ENCODE measurements at places on chromosomes 3 and 15.

GRCh38 chr3:111568911-111569310 lies 26.2 kb downstream of the ZBED2 start:
- no peak for DNase-seq

DNA sequence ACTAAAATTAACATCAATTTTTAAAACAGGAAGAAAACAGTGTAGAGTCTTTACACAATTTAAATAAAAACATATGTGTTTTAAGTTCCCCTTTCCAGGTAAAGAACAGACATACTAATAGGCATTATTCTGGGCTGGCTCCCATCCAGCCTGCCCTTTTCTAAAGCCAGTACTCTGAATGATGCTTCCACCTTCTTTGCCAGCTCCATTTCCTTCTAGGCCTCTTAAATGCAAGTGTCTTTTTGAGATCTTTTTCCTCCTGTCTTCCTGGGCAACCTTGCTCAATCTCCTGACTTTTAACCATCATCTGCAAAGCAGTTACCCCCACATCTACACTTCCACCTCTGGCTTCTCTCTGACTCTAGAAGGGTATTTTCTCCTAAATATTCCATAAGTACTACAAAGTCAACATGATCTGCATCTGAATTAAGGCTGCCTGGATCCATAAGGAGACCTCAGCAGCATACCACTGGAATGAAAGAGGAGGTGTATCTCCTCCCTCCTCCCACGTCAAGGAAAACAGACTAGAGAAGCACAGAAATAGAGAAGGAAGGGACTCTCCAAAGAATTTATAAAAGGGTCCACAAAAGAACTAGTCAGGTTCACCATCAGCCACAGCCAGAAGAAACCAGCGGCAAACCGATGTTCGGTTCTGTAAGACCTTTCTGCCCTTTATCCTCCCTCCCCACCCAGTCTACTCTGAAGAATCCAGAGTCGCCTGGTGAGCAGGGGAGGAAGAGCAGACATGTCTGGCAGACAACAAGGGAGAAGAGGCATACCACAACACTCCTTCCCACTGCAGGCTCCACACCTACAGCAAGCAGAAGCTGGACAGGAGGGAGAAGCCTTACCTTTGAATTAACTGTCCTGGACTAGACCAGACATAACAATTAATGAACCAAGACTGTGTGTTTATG lies 47.1 kb downstream of the GOLIM4 start:
- no peak for DNase-seq

DNA sequence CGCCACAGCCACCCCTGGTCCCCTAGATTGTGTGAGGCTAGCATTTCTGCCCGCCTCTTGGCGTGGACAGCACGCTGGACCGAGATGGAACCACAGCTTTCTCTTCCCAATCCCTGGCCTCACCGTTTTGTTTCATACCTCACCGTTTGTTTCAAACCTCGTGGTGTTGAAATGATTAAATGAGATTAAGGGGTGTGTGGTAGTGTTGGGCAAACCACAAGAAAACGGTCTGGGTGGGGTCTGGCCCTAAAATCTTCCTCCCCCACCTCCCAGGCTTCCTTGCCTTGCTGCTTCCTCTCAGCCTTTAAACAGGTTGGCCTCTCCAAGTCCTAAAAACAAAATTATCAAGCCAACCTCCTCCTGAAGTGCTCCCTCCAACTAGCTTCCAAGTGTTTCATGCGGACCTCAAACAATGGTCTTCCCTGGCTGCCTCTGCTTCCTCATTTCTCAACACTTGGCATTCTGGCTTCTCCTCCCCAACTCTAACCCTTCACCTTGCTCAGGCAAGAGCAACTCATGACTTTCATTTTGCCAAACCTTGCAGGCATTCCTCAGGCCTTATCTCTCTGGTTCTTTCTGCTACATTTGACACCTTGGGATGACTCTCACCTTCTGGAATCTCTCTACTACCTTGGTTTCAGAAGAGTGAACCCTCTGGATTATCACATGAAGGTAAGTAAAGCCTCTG lies 1.4 kb upstream of the ATP13A3 start:
- no peak for DNase-seq

DNA sequence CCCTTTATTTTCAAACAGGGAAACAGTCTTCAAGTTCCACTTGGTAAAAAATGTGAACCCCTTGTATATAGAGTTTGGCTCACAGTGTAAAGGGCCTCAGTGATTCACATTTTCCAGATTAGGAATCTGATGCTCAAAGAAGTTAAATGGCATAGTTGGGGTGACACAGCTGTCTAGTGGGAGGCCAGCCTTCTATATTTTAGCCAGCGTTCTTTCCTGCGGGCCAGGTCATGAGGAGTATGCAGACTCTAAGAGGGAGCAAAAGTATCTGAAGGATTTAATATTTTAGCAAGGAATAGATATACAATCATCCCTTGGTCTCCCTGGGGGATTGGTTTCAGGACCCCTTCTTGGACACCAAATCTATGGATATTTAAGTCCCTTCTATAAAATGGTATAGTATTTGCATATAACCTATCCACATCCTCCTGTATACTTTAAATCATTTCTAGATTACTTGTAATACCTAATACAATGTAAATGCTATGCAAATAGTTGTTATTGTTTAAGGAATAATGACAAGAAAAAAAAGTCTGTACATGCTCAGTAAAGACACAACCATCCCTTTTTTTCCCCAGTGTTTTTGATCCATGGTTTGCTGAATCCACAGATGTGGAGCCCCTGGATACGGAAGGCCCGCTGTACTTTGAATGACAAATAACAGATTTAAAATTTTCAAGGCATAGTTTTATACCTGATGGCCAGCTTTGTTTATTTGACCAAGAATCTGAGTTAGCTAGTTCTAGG lies 7.0 kb downstream of the B2M start:
- DNase-seq = no peak

DNA sequence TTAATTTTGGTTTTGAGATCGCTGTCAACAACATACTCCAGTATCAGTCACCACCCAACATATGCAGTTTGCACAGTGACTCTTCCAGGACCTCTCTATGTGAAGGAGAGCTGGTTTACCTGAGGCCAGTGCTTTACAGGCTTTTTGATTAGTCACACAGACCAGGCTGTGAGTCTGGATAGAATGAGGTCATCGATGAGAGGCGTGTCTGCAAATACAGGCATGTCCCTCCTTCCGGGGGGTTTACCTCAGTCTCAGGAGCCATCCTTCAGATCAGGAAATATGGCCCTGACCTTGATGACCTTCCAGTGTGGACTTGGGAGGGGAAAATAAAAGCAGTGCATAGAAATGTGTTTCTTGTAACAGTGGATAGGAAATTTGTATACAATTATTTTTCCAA lies 46.9 kb downstream of the KBTBD12 start:
- DNase-seq = no peak

DNA sequence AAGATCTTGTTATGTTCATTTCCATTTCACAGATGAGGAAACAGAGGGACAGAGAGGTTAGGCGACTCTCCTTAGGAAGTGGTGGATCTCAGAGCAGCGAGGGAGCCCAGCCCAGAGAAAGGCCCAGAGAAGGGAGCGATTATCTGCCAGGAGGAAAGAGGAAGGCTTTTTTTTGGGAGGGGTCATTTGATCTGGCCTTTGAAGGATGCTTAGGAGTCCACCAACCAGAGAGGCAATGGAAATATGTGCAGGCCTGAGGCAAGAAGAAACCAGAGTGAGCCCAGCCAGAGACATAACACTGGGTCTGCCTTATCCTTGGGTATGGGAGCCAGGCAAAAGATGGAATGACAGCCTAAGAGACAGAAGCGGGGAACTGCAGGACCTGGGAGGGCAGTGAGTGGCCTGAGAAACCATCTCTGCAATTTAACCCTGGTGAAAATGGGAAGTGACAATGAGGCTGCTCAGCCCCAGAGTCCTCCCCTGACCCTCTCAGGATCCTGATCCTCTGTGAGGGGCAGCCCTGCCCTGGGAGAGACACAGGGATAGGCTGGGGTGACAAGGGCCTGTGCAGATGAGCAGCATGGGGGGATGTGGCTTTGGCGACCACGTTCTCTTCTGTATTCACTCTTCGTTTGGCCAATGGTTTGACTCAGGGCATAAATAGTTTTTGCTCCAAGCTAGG lies 163.2 kb downstream of the WNT7A start:
- DNase-seq = no peak

GRCh38 chr15:100901702-100902435 lies 17.3 kb upstream of the LRRK1 start:
- DNase-seq = no peak

DNA sequence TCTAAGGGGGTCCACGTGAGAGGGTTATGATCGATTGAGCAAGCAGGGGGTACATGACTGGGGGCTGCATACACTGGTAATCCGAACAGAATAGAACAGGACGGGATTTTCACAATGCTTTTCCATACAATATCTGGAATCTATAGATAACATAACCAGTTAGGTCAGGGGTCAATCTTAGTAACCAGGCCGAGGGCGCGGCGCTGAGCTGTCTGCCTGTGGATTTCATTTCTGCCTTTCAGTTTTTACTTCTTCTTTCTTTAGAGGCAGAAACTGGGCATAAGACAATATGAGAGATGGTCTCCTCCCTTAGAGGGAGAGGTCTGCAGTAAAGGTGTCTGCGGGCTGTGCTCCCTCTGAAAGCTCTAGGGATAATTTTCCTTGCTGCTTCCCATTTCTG lies 261.3 kb downstream of the XXYLT1 start:
- no peak for DNase-seq

GRCh38 chr3:39917065-39917773 lies 107.8 kb downstream of the MYRIP start:
- DNase-seq = no peak

DNA sequence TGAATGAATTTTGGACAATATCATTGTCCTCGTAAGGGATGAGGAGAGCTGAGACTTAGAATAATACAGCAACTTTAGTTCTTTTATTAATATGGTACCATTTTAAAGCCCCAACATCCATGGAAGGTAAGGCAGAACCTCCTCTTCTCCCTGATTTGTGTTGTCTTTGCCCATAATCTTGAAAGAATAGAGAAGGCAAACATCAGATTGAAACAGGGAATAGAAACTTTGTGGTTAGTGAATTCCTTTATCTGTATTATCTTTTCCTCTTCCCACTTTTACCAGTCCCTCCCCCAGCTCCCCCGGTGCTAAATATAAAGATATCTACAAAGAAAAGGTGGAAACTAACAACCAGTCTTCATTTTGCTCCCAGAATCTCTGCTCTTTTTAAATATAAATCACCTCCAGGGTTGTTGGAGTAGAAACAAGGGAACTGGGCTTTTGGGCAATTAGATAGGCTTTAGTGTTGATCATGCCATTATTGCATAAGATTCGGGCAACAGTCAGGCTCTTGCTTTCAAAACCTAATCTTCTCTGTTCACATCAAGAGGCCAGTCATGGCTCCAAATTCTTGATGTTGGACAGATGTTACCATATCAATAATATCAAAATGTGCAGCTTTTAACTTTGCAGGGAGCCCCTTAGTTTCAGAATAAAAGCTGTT lies 32.5 kb downstream of the ITPR1 start:
- no peak for DNase-seq

- no peak for DNase-seq
These were observed 230.8 kb downstream of the EBLN2 start for GRCh38 chr3:73292220-73292619.

GRCh38 chr15:58742022-58742813 lies 7.3 kb downstream of the ADAM10 start:
- DNase-seq = peak; percentile 35

DNA sequence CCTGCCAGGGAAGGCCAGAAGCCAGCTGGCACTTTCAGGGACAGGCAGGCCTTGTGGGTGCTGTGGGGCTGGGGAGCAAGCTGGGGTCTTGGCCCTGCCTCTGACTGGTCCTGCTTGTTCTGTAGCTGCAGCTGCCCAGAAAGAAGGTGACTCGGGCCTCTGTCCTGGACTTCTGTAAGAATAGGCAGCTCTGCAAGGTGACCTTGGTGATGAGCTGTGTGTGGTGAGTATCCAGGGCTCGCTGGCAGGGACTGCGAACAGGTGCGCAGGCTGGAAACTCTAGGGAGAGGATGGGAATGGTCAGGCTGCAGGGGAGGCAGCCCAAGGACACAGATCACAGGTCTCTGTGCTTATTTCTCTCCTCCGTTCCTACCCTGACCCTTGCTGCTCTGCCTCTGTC lies 31.2 kb downstream of the SLC22A14 start:
- DNase-seq = no peak

DNA sequence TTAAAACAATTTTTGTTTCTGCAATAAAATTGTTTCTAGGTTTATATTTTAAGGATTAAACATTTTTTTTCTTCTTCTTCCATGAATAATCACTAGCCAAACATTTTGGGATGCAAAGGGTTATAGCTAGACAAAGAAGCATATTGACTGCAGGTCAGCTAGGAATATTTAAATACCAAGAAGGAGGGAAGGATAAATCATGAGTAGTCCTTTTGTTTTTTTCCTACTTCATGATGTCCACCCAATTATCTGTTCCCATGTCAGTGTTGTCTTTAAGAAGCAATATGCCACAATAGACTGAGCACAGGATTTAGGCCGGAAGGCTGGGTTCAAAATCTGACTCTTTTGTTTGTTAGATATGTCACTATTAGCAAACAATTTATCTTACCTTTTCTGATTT lies 82.1 kb downstream of the VPS8 start:
- DNase-seq = no peak

GRCh38 chr3:105518203-105518602 lies 151.5 kb downstream of the ALCAM start:
- DNase-seq = no peak

DNA sequence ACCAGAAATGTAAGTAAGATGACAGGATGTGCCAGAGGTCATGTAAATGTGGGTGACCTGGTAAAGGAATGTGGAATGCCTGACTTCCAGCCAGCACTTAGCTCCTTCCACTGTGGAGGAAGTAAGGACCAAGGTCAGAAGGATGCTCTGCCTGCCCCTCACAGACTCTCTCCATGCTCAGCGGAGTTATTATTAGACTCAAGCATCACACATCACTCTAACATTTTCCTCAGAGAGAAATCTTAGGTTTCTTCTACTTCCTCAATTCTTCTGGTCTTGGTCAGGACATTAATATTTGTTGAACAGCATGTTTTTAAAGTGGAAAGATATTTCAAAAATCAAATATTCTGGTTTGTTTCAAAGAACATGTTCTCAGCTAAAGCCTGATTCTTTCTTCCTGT lies 231.4 kb upstream of the WNT5A start:
- DNase-seq = no peak

DNA sequence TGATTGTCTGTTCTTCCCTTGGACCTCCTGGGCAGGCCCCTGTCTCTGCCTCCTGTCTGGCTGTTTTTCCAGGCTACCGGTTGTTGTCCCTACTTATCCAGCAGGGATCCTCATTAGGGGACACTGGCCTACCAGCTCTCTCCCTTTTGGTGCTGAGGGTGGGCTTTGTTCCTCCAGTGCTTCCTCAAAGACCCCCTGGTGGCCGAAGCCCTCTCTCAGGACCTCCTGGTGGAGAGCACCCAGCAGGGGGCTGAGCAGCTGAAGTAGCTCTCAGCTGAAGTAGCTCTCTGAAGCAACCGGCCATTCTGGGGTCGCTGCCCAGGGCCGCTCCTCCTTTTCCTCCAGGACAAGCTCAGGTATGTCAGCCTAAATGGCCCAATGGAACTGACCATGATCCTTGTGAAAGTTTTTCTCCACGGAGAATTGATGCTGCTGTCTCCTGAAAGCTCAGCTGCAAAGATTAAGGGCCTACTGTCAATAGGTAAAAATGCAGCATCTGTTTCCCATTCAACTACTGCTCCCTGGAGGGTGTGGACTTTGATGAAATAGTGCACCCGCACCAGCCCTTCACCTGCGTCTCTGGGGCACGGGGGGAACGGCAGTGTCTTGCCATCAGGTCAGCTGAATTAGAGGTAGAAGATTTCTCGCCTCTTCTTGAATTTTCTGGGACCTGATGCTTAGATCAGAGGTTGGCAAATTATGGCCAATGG lies 27.6 kb downstream of the ARNT2 start:
- no peak for DNase-seq

- DNase-seq = no peak
These were observed 599.2 kb upstream of the ROBO1 start for GRCh38 chr3:80366808-80367548.

- no peak for DNase-seq
These were observed 113.4 kb downstream of the PLCH1 start for GRCh38 chr3:155631323-155632019.
